Forelimb muscle (tissue), 1 donor: ENCODE measurements at places on chromosomes 11 and 22. TPM values are rescaled to one million over a fixed set of nuclear protein-coding genes. Genes with fewer than 3 reads are reported as not detected.

Gene BTG4
- polyA plus RNA-seq = not detected

- DNase-seq = no peak
Measured at GRCh38 chr11:89220684-89221339, 43.1 kb downstream of the TYR start.

GRCh38 chr11:13128354-13128753 lies 119.2 kb downstream of the RASSF10 start:
- DNase-seq = no peak

GRCh38 chr11:65588199-65589054 lies 7.2 kb downstream of the KCNK7 start:
- DNase-seq = no peak

DNA sequence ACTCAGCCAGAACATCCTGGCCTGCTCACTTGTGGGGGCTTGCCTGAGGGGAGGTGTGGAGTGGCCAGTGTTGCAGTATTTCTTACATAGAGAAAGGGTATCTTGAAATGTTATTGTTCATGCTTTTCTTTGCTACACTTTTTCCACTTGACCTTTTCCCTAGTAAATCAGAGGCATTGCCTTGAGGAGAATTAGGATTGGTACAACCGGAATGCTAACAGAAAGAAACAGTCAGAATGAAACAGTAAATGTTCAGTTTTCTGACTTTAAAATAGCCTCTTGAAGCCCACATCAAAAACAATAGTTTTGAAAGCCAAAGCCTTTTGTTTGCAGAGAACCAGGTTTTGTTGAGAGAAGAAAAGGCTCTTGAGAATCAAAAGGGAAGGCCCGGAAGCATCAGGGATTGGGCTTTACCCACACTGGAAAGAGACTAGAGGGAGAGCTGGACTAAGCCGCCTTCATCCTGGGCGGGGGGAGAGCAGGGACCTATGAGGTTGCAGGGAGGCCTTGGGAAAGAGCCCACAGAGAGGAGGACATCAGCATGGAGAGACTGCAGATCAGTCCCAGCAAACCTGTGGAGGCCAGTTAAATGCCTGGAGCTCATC lies 12.4 kb downstream of the ADM start:
- DNase-seq = no peak

Gene PLEKHB1
- 1.5 TPM for polyA plus RNA-seq

GRCh38 chr11:71418643-71419042 lies 29.6 kb downstream of the DHCR7 start:
- no peak for DNase-seq
